SK-N-DZ (cell line): ENCODE measurements at places on chromosomes 16 and 17.

DNA sequence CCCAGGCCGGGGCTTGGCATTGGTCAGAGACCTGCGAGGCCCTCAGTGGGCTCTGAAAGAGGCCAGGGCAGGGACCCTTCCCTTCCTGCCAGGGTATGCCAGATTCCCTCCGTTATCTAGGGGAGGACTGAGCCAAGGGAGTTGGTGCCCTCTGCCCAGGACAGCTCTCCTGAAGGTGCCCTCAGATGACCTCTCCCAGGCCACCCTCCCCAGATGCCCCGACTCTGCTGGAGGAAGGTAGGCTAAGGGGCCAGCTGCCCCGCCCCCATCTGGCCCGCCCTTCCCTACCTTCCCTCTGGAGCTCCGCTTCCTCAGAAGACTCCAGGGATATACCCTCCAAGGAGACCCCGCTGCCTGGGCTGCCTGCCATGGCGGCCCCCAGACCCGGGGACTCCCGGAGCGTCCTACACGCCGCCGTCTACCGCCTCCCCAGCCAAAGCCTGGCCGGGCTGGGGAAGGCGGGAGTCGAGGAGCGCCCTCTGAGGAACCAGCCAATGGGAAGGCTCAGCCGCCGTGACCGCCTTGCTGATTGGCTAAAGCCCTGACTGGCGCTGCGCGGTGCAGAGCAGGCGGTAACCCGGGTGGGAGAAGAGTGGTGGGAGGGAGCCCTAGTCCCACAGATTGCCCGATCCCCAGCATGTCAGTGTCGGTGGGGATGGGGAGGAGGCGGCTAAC lies 7.0 kb downstream of the MPP2 start:
- DNase-seq: peak; percentile 93

DNA sequence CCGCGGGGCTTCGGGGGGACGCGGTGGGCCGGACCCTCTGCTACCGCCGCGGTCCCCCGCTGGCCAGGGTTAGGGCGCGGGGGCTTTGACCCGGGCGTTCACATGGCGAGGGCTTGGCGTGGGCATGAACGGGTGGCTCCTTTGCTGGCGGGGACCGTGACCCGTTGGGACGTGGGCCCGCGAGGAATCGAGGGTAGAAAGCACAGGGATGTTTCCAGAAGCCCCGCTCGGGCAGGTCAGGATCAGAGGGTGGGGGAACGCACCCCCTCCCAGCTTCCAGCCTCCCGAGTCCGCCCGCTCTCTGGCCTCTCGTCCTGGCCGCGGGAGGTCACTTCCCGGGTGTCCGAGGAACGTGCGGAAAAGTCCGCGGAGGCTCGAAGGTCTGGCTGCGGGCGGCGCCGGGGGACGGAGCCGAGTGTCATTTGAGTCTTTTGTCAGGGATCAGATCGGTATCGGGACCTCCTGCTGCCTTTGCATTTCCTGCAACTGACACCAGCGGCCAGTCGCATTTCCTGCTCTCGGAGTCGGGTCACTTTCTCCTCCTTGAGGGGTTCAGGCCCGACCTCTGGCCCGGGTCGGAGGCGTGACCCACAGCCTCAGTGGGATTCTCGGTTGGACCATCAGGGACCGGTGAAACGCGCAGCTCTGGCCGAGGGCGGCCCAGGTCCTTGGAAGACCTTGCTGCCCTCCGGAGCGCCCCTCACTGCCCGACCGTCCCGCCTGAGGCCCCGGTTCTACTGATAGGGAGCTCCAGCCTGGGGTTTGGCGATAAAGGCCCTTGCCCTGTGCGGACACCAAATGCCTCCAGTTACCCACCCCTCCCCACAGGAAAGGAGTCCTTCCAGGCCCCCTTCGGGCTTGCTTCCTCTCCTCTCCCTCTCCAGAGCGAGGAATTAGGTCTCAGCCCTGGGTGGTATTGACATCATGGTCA lies 702 bp upstream of the WNT3 start:
- no peak for DNase-seq

DNA sequence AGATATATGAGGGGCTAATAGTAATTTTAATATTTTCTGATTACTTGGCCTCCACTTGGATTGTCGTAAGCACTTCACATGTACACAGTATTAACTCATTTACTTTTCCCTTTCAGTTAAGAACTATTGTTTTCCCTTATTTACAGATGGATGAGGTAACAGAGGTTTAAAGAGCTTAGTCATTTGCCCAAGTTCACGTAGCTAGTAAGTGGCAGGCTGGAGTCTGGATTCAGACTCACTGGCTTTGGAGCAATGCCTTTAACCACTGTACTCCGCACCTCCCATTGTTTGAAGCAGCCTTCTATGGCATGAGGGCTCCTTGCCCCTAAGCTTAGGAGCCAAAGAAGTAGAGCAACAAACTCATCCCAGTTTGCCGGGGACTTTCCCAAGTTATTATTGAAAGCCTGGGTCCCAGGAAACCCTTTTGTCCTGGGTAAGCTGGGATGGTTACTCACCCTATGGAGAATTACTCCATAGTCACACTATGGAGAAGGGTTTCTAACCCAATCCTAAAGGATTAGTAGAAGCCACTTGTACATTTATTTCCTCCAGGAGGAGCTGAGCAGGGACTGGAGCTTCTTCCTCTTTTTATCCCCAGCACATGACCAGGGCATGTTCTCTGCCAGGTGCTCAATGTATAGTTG lies 12.3 kb downstream of the FOXL1 start:
- no peak for DNase-seq

- no peak for DNase-seq
These were observed 17.4 kb downstream of the SALL1 start for GRCh38 chr16:51133688-51134087.

DNA sequence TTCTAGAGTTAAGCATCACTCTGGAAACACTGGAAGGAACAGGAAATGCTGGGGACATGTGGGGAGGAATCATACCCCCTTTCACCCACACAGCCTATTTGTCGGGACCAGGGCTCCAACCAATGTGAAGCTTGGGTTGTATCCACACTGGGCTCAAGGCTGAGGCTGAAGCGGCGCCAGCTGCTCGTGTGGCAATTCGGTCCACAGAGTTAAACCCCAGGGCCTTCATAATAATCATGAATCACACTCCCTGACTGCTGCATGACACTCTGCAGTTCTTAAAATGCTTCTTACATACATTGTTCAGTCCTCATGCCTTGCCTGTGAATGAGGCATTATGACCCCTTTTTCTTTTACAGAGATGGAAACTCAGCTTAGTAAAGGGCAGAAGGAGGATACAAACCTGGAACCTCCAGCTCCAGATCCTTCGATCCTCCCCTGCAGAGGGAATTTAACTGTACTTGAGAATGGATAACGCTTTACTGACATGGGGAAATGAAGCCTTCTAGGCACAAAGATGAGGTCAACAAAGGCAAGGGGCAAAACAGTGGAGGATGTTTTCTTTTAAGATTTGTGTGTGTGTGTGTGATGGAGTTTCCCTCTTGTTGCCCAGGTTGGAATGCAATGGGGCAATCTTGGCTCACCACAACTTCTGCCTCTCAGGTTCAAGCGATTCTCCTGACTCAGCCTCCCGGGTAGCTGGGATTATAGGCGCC lies 72.7 kb downstream of the SOX9 start:
- no peak for DNase-seq

GRCh38 chr16:14667347-14668266 lies 26.5 kb downstream of the PLA2G10 start:
- DNase-seq: no peak

DNA sequence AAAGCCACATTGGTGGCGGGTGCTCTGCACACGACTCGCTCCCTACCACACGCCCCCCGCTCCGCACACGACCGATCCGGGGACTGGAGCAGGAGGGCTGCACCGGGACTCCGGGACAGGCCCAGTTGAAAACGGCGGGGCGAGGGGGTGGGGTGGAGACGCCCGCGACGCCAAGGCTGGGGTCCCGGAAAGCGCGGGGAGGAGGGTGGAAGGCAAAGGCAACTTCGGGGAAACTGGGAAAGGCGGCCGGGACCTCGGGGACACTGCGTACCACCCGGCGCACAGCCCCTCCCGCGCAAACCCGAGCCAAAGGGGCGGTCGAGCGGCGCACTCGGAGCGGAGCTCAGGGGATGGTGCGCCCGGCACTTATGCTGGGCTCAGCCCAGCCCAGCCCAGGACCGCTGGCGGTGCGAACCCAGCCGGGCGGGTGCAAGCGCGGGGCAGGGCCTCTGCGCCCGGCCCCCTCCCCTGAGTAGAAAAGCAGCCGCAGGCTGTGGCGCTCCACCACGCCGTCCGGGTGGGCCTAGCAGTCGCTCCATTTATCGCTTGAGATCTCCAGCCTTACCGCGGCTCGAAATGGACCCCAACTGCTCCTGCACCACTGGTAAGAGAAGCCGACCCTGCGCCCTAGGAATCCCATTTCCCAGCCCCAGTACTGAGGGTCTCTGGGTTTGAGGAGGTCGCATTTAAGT lies at the start of gene MT1M:
Gene MT1M, plus strand, starts transcription at position 504 of the 692 bp plus-strand sequence. Its CDS starts 73 bp downstream, at position 577.
- DNase-seq: no peak

GRCh38 chr17:31533546-31534155 lies 142.2 kb downstream of the RAB11FIP4 start:
- DNase-seq: no peak

GRCh38 chr16:20791923-20792612 lies 14.2 kb downstream of the ERI2 start:
- no peak for DNase-seq

- DNase-seq: no peak
These were observed 24.8 kb downstream of the CCR7 start for GRCh38 chr17:40540448-40540847.

- DNase-seq: no peak
These were observed 8.1 kb downstream of the CES4A start for GRCh38 chr16:66996324-66996982.

GRCh38 chr17:55722742-55723487 lies at the start of gene TMEM100:
Gene TMEM100 (minus strand): TSS chr17:55722864. CDS start chr17:55721070, 1,794 bp downstream.
- no peak for DNase-seq

GRCh38 chr17:60514053-60514452 lies 12.0 kb downstream of the APPBP2 start:
- no peak for DNase-seq

DNA sequence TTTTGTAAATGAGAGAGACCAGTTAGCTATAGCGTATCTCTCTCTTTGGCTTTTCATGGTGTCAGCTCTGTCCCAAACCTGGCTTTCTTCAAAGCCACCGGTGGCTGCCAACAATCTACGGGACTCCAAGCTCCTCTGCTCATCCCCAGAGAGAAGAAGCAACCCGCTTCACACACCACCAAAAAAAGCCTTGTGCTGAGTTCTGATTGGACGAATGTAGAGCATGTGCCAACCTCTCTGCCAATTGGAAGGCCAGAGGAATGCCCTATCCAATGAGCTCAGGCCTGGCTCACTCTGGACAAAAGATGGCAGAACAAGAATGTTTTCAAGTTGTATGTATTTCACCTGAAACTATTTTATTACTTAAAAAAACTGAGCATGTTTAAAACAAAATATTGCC lies 202.4 kb downstream of the C16orf95 start:
- no peak for DNase-seq

GRCh38 chr17:34692920-34693319 lies 113.5 kb downstream of the TMEM132E start:
- no peak for DNase-seq

GRCh38 chr17:65532101-65532890 lies 29.2 kb downstream of the AXIN2 start:
- no peak for DNase-seq

- DNase-seq: no peak
These were observed 274.6 kb upstream of the HSBP1 start for GRCh38 chr16:83533193-83533592.

- no peak for DNase-seq
These were observed at the start of gene HOXB9 for GRCh38 chr17:48626245-48627117. Gene HOXB9 (minus strand): TSS chr17:48626358. CDS start chr17:48626269, 89 bp downstream.

GRCh38 chr17:75638893-75639292 lies 5.7 kb downstream of the SMIM5 start:
- no peak for DNase-seq

DNA sequence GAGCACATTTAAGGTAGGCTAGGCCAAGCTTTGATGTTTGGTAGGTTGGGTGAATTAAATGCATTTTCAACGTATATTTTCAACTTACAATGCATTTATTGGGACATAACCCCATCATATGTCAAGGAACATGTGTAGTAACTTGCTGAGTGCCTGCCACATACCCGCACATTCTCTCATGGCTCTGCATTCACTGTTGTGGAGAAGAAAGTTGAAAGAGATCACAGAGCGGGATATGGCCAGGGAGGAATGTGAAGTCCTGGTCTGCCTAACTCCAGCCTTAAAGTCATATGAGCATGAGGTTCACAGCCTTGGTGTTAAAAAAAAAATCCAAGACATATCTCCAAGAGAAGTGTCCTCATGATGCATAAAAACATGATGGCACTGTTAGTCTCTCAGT lies 79.1 kb downstream of the CFDP1 start:
- no peak for DNase-seq
